ENCODE measurements at places on chromosomes 5 and 9.

DNA sequence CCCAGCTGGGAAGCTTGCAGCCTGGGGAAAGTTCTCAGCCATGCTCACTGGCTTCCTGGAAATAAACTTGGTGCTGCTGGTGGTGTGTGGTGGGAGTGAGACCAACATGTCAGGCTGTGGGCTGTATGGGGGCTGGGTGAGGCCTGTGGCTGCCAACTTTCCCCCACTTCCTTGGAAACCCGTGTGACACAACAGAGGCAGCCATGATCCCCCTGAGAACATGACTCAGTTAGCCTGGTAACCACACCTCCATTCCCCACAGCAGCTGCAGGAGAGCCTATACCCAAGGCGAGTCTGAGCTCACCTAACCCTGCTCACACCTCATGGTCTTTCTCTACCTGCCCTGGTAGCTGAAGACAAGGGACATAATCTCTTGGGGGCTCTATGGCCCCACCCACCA lies 72.7 kb upstream of the RGMB start:
- no peak for DNase-seq

GRCh38 chr9:136202454-136203407 lies 2.2 kb downstream of the LHX3 start:
- DNase-seq: no peak

GRCh38 chr5:139746691-139747582 lies 48.7 kb upstream of the PSD2 start:
- DNase-seq: peak; percentile 93

DNA sequence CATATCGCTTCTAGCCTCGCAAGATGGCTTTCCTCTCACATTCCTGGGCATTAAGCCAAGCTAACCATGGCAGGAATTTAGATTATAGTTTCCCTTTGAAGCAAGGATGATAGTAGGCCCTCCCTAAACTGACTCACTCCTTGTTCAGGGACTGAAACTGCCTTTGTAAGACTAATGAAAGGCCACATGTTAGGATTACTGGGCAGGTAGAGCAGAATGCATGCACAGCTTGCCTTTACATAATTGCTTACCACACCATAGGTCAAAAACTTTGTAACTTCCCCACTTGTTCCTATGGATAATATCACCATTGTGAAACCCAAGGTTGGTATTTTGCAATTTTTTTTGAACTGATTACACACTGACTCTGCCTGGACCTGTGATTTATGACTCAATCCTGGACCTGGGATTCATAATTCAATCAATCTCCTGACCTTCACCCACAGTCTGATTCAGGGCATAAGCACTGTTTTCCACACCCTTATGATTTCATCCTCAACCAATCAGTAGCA lies 41.0 kb upstream of the PRDM9 start:
- DNase-seq: no peak

DNA sequence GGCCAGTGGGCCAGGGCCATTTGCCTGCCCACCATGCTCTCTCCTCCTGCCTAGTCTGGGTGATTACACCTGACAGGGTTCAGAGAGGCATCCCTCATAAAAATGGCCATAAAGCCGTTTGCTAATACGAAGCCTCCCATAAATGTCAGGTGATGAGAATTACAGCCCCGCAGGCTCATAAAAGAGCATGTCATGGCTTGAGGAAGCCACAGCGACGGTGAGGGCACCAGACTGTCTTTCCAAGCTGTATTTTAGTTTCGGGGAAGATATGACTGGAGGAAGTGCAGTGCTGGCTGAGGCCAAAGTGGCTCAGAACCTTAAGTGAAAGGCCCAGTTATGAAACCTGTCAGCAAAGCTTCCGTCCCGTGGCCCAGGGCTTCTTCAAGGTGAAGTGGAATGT lies 18.5 kb upstream of the TCERG1 start:
- DNase-seq: no peak

GRCh38 chr9:122819791-122820489 lies 8.4 kb downstream of the PDCL start:
- no peak for DNase-seq

DNA sequence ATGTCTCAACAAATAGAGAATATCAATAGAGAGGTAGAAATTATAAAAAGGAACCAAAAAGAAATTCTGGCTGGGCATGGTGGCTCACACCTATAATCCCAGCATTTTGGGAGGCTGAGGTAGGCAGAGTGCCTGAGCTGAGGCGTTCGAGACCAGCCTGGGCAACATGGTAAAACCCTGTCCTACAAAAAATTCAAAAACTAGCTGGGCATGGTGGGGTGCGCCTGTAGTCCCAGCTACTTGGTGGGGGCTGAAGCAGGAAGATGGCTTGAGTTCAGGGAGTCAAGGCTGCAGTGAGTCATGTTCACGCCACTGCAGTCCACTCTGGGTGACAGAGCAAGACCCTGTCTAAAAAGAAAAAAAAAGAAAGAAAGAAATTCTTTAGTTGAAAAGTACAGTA lies 24.9 kb downstream of the IPPK start:
- DNase-seq: peak; percentile 30

GRCh38 chr5:42840842-42841567 lies 29.3 kb upstream of the SELENOP start:
- DNase-seq: no peak

GRCh38 chr5:147835386-147835798 lies 3.9 kb upstream of the SPINK1 start:
- no peak for DNase-seq

DNA sequence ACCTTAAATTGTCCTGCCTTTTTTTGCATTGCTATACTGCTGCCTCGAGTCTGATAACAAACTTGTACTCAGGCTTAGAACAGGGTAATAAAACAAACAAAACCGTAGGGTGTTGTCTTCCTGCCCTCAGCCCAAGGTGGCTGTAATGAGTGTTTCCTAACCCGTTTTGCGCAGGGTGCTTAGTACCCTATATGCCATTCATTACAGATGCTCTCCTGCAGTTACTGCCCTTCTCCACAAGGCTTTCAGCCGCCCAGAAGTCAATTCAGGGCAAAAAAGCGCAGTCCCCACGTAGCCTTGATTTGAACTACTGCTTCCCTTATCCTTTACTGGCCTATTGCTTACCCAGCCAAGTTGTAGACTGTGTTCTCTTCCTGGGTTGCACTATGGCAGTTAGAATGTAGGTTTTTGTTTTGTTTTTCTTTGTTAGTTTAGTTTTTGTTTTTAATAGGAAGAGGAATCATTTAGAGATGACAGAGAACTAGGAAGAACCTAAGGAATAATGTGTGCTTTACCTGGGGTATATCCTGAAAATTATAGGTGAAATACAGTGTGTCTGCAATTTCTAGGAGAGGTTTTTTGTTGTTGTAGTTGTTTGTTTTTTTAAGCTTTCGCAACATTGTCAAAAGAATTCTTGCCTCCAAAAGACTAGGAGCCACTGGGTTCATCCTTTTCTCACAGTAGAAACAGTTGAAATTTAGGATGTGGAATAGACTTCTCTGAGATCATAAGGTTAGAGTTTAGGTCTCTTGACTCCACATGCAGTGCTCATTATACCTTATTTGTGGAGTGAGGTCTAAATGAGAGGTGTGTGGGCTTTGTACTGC lies 1.3 kb downstream of the HMGXB3 start:
- no peak for DNase-seq

- DNase-seq: no peak
Observed at GRCh38 chr9:133122605-133122934, 1.5 kb upstream of the RALGDS start.

DNA sequence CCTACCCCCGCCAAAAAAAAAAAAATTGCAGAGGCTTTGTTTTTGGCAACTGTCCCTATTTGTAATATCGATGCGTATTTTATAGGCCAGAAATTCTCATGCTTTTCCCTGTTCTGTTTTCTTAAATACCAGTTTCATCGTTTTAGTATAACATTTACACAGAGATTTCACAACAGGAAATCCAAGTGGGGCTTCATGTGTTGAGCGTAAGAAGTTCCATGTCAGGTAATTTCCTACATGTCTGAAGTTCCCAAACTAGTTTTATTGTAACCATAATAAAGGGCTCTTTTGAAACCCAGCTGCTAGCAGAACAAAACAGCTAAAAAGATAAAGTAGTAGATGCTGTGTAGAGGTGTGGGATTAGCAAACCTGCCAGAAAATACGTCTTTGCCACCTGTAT lies 4.2 kb downstream of the SMC5 start:
- DNase-seq: no peak

DNA sequence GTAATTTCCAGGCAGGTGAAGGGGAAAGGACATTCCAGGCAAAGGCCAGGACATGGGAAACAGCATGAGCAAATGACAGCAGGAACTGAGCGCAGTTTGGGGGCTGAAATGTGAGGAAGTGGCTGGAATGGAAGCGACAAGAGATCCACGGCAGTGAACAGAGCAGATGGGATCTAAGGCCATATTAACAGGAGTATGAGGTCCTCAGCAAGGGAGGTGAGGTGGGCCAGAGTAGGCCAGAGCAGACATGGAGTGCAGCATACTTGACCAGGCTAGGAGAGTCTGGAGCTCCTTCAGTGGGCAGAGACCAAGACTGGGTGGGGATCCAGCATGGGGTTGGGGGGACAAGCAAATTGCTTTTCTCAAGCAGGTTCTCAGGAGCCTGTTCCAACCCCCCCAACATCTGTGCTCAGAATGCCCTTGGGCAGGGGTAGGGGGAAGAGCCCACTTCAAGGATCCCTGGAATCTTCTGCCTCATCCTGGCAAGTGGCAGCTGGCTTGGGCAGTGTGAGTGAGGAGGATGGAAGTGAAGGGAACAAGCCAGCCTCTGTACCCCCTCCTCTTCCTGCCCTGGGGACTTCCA lies 34.5 kb downstream of the DAB2IP start:
- peak; percentile 50 for DNase-seq

DNA sequence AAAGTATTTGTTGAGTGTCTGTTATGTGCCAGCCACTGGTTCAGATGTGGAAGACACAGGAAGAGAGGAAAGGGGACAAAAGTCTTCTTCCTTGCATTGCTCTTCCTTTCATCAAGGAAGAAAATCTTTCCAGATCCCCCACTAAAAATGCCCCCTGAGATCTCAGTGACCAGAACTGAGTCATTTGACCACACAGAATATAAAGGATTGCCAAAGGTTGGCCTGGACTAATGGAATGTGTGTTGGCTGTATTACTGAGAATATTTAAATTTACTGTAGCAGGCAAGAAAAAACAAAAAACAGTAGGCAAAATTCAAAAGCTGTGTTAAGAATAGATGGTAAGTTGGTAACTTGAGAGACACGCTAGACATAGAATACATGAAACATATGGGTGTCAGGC lies 10.0 kb upstream of the SEPTIN8 start:
- no peak for DNase-seq

GRCh38 chr5:65017636-65018035 lies 248.9 kb downstream of the CWC27 start:
- no peak for DNase-seq

DNA sequence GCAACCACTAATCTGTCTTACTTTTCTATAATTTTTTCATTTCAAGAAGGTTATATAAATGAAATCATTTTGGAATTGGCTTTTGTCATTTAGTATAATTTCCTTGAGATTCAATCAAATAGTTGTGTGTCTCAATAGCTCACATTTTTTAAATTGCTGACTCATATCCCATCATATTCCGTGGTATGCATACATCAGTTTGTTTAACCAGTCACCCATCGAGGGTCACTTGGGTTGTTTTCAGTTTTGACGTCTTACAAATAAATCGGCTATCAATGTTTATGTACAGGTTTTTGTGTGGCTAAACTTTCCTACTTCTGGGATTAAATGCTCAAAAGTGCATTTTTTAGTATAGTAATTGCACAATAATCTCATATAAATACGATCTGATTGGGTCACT lies 185.5 kb downstream of the TAF11L14 start:
- no peak for DNase-seq

Measured in spleen (tissue), 13 donors.